ENCODE measurements at places on chromosomes 6 and 20. TPM values are rescaled to one million over a fixed set of nuclear protein-coding genes. Genes with fewer than 3 reads are reported as not detected.

DNA sequence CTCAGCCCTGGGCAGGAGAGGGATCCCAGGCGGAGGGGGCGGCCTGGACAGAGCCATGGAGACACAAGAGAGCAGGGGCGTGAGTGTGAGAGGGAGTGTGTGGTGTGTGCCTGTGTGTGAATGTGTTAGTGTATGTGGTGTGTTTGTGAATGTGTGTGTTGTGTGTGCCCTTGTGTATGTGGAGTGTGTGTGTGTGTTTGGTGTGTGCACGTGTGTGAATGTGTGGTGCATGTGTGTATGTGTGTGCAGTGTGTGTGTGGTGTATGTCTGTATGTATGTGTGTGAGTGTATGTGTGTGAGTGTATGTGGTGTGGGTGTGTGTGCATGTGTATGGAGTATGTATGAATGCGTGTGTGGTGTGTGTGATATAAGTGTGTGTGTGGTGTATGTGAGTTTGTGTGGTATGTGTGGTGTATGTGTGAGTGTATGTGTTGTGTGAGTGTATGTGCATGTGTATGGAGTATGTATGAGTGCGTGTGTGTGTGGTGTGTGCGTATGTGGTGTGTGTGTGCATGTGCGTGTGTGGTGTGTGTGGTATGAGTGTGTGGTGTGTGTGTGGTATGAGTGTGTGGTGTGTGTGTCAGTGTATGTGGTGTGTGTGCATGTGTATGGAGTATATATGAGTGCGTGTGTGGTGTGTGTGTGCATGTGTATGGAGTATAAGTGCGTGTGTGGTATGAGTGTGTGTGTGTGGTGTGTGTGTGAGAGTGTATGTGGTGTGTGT is 175.2 kb upstream of the AFDN start:
- no peak for DNase-seq

GRCh38 chr20:23639490-23639958 is 1.8 kb upstream of the CST3 start:
- no peak for DNase-seq

GRCh38 chr20:44910690-44911262 is 916 bp downstream of the PABPC1L start:
- DNase-seq: peak; percentile 74

DNA sequence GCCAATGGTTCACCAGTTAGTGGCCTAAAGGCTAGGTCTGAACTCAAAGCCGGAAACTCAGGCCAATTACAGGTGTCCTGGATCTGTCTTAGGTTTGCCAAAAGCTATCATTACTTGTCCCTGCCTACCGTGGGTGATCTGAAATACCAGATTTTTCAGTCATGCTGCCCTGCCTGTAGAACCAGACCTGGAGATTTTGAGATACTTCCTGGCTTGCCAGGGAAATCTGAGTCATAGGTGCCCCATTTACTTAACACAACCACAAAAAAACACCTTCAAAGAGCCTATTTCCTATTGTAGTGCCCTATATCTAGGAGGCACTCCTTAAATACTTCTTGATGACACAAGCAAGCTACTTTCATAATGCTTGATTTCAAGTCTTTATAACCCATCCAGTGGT is 13.9 kb upstream of the RANBP9 start:
- DNase-seq: no peak

The LAMA5 gene
- total RNA-seq: 217 TPM

DNA sequence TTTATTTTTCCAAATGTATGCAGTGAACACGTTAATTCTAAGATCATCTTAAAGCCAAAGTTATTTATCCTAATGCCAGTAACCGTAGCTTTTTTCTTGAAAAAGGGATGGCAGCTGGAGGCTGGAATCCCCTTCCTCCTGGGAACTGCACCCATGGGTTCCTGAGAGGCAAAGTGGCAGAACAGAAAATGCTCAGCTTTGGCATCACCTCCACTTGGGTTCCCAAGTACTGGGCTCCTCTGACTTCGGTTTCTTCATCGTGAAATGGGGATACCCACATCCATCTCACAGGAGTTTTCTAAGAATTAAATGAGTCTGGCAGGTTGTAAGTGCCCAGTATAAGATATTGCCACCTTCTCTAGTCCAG is 6.2 kb upstream of the DDX43 start:
- no peak for DNase-seq

GRCh38 chr6:156778454-156779205 is 1.5 kb downstream of the ARID1B start:
- peak; percentile 79 for DNase-seq

The EYS gene
- 0.44 TPM for total RNA-seq

GRCh38 chr6:150025201-150025917 is at the start of gene RAET1L:
Gene RAET1L, minus strand, starts transcription at chr6:150025532. Its CDS starts 61 bp downstream, at chr6:150025471.
- DNase-seq: peak; percentile 52

- no peak for DNase-seq
Measured at GRCh38 chr6:56787209-56787608, 144.5 kb upstream of the DST start.

- DNase-seq: no peak
Measured at GRCh38 chr6:110181131-110182030, 1.2 kb downstream of the CDC40 start.

The MAP7 gene
- total RNA-seq: 52.5 TPM

GRCh38 chr20:61659246-61659993 is 406.3 kb downstream of the TAF4 start:
- DNase-seq: no peak

The POLH gene
- 18.8 TPM for total RNA-seq

DNA sequence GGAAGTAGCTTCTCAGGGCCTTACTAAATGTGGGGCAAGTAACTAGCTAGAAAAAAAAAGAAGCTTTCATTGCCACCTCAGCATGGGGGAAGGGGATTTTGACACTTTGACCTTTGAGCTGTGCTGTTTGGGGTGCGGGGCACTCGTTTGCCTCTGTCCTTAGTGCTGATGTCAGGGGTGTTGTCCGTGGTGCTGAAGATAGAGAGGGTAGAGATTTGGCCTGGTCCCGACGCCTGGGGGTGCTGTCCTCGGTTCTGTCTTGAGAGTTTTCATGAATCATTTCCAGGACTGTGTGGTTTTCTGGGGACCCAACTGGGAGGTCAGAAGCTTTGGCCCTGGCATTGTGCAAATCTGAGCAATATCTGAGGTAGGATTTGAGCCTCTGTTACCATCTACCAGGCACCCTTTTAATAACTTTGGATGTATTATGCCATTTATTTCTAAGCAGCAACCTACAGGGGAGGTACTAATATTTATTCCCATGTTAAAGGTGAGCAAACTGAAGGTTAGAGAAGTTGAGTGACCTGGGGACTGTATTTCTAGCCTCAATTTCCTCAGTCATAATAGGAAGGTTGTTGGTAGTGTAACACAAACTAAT is 78.0 kb downstream of the DLGAP4 start:
- DNase-seq: peak; percentile 97

The SGK2 gene
- total RNA-seq: 8.0 TPM

The ZNF391 gene
- total RNA-seq: 8.6 TPM
